Activated naive CD4-positive, alpha-beta T cell treated with anti-CD3 and anti-CD28 coated beads, Interleukin-2, amount 50 U/mL, for 72 hours (primary cell): ENCODE measurements at places on chromosomes 1 and 21.

DNA sequence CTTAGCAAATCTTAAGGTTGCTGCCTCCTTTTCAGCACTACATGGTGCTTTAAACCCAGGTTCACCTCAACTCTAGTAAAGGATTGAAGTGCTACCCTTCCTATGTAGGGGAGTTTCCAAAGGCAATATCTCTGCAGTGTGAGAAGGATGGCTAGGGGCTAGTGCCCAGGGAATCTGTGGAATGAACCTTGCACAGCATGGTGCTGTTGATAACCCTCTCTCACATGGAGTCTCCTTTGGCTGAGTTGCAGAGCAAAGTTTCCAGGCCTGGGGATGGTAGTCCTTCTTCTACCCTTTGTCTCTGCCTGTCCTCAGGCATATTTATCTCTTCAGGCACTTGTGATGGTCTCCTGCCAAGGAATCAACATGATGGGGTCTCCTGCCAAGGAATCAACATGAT, 59.4 kb downstream of the AXDND1 start:
- no peak for DNase-seq

GRCh38 chr1:31900790-31901189, 37.4 kb downstream of the PTP4A2 start:
- DNase-seq = no peak

DNA sequence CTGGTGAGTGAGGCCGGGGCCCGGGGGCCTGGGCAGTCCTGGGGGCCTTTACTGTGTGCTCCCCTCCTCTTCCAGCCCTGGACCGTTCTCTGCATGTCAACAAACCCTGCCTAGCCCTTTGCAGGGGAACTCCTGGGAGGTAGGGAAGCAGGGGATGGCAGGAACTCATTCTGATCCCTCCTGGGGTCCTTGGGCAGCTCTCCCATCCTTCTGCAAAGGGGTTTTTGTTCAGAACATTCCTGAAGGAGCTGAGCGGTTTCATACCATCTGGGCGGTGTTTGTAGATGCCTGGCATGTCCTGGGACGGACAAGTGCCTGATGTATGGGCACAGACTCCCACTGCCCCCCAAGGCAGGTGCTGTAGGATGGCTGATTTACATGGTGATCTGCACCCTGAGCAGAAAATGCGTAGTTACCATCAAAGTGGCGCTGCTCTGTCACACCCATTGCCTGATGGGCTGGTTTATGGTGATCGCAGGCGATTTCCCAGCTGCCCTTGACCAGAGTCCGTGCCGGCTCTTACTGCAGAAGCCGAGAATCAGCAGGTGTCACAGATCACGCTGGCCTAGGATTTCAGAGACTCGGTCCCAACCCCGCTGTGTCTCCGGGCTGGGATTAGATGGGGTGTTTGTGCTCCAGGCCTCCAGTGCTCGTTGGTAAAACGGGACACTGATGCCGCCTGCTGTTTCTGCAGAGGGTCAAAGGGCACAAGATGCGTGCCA, 71.6 kb upstream of the TRAPPC10 start:
- no peak for DNase-seq

- peak; percentile 76 for DNase-seq
Observed at GRCh38 chr1:15046487-15047165, 106.9 kb upstream of the TMEM51 start.

DNA sequence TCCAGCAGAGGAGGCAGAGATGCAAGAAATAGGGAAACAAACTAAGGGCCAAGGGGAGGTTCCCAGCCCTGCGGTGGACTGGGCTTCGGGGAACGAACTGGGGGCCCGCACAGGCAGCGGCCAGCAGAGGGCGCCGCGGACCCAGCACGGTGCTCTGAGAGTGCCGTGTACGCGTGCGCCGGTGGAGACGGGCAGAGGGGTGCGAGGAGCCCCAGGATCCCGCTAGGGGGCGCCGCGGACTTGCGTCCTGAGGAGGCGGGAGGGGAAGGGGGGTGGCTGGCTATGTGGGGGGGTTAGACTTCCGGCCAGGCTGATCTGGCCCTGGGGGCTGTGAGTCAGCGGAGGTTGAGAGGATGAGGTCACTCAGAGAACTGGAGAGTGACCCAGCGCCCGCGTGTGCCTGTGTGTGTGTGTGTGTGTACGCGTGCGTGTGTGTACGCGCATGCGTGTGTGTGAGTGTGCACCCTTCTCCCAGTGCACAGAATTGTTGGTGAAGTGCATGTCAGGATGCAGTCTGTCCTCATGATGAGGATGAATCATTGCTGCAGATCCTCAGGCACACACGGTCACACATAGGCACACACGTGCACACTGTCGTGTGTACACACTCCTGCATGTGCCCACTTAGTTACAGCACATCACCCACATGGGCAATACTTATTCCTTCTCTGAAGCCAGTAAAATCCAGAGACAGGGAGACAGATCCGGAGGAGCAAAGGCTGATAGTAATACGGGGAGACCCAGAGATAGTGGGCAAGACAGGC, 17.0 kb downstream of the NES start:
- peak; percentile 90 for DNase-seq

DNA sequence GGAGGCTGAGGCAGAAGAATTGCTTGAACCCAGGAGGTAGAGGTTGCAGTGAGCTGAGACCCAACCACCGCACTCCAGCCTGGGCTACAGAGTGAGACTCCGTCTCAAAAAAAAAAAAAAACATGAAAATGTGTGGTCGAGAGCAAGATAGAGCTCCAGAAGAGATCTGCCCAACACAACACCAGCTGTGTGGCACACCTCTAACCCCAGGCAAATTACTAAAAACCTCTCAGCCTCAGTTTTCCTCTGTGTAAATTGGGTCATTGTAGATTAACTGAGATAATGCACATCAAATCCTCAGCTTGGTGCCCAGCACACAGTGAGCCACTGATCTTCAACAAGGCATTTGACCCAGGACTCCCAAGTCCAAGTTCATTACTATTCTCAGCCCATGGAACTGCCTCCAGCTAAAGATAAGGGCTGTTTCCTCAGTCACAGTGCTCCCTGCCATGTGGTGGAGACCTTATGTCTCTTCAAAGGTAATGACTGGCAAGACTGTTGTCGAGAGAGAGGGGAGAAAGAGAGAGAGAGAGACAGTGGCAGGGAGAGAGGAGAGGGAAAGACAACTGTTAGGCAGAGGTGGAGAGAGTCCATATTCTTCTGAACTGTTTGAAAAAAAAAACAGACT, 58.1 kb downstream of the PTP4A2 start:
- DNase-seq = no peak

DNA sequence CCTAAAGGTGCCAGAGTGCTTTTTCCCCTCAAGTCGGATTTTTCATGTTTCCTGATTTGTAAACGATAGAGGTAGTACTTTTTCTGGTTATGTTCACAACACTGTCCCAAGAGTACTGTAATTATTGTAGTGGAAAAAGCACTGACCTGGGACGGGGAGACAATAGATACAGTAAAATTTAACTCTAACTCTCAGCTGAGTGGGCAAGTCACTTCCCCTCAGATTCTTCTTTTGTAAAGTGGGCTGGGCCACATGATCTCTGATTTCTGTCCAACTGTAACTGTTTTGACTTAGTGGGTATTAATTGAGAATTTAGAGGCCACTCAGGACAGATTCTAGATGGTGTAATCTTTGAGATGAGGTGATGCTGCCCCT, 19.1 kb downstream of the MARCKSL1 start:
- no peak for DNase-seq

- no peak for DNase-seq
Observed at GRCh38 chr1:226433341-226433720, 25.4 kb upstream of the PARP1 start.

DNA sequence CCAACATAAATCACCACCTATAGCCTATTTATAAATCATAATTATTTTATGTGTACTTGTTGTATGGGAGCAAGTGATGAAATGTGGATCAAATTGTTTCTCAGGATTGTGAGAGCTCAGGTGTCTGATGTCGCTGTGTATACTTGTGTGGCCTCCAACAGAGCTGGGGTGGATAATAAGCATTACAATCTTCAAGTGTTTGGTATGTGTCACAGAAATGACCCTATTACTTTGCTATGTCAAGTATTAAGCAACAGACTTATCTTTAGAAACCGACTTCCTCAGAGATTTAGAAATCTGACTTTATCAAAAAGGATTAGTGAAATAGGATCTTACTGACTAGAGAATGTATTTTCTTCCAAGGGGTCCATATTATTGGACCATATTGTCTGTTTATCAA, 280.9 kb downstream of the TPR start:
- no peak for DNase-seq

- DNase-seq = no peak
Observed at GRCh38 chr1:69269491-69269890, 298.2 kb upstream of the LRRC7 start.

DNA sequence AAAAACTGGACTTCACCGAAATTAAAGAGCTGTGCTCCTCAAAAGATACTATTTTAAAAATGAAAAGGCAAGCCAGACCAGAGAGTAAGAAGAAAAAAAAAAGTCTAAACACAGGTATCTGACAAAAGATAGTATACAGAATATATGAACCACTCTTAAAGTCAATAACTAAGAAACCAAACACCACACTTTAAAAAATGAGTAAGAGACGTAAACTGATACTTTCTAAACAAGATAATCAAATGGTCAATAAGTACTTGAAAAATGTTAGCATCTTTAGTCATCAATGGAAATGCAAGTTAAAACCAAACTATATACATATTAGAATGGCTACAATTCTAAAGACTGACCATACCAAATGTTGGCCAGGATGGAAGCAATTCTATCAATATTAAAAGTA, 77.6 kb downstream of the EVI5 start:
- DNase-seq = no peak

- no peak for DNase-seq
Observed at GRCh38 chr1:63936801-63937200, 163.0 kb downstream of the ROR1 start.

DNA sequence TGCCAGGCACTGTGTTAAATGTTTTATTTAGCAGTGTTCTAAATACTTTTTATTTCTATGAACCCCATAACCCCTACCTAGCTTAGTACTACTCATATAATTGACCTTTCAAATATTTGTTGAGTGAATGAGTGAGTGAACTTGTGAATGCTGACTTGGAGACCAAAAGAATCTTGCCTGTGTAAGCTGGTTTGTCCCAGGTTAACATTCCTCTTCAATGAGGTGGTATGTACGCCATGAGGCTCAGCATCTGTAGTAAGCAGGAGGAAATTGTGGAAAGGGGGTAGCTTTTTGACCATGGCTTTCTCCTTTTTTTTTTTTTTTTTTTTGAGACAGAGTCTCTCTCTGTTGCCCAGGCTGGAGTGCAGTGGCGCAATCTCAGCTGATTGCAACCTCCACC, 14.6 kb downstream of the MED18 start:
- no peak for DNase-seq

GRCh38 chr1:46094471-46095005, 37.9 kb downstream of the PIK3R3 start:
- no peak for DNase-seq
